ENCODE measurements at places on chromosomes 7 and 10. TPM values are rescaled to one million over a fixed set of nuclear protein-coding genes. Genes with fewer than 3 reads are reported as not detected.
A peak's percentile ranks its signal among the peaks of the same experiment; 100 is the strongest.

GRCh38 chr7:82335927-82336326 is 107.7 kb downstream of the CACNA2D1 start:
- no peak overlapping the region for H3K4me3 ChIP-seq
- H3K27ac ChIP-seq: no peak overlapping the region
- H3K36me3 ChIP-seq: no peaks in the 10 kb centered on the region
- H3K4me1 ChIP-seq: no peaks in the 10 kb centered on the region

- H3K4me1 ChIP-seq: peaks cover 4% of the 10 kb centered on the region
- H3K4me3 ChIP-seq: no peak overlapping the region
- peak; percentile 27 for DNase-seq
- H3K36me3 ChIP-seq: no peaks in the 10 kb centered on the region
- H3K27ac ChIP-seq: peak overlapping the region; percentile 39
These were observed 45.5 kb upstream of the ANAPC16 start for GRCh38 chr10:72170263-72170662.

GRCh38 chr10:126037946-126038345 is 141.6 kb downstream of the FANK1 start:
- H3K27me3 ChIP-seq: no peaks in the 10 kb centered on the region
- no peak for DNase-seq
- no peak overlapping the region for H3K4me3 ChIP-seq
- no peak overlapping the region for H3K27ac ChIP-seq
- no peaks in the 10 kb centered on the region for H3K4me1 ChIP-seq

The MMRN2 gene
- 4.9 TPM for total RNA-seq

DNA sequence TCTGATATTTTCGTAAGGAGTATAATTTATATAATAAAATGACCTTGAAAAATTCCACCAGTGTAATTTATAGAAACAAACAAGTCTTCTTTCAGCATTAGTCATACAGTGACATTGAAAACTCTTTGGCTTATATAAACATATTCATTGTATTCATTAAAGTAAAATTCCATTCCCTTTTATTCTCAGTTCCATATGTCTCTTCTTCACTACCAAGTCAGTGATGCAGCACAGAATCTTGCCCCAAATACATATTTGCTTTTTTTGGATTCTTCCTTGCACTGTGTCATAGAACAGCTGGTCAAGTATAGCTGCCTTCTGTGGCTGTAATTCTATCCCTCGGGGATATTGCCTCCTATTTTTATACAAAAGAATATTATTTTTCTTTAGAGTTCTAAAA is 884.5 kb upstream of the POT1 start:
- no peak overlapping the region for H3K4me3 ChIP-seq
- DNase-seq: no peak

- H3K27me3 ChIP-seq: no peaks in the 10 kb centered on the region
- no peak overlapping the region for H3K27ac ChIP-seq
- no peak overlapping the region for H3K4me3 ChIP-seq
- H3K4me1 ChIP-seq: peaks cover 8% of the 10 kb centered on the region
- no peak for DNase-seq
These were observed 16.6 kb downstream of the JAZF1 start for GRCh38 chr7:28163949-28164348.

- H3K36me3 ChIP-seq: no peaks in the 10 kb centered on the region
- H3K27ac ChIP-seq: peak overlapping the region; percentile 61
- no peaks in the 10 kb centered on the region for H3K27me3 ChIP-seq
- H3K4me3 ChIP-seq: no peak overlapping the region
These were observed 50.0 kb downstream of the PRF1 start for GRCh38 chr10:70552586-70552985.

- H3K27me3 ChIP-seq: no peaks in the 10 kb centered on the region
- H3K4me3 ChIP-seq: no peak overlapping the region
- H3K27ac ChIP-seq: peak overlapping the region; percentile 16
These were observed 50.7 kb downstream of the PPP1R3C start for GRCh38 chr10:91582153-91582554.

The HMX2 gene
- not detected for total RNA-seq
